ENCODE measurements at places on chromosomes 2 and 18.

GRCh38 chr2:42074661-42075060, 26.8 kb downstream of the PKDCC start:
- DNase-seq, result no peak

- no peak for DNase-seq
These were observed 102.3 kb upstream of the SMAD7 start for GRCh38 chr18:49052891-49053644.

DNA sequence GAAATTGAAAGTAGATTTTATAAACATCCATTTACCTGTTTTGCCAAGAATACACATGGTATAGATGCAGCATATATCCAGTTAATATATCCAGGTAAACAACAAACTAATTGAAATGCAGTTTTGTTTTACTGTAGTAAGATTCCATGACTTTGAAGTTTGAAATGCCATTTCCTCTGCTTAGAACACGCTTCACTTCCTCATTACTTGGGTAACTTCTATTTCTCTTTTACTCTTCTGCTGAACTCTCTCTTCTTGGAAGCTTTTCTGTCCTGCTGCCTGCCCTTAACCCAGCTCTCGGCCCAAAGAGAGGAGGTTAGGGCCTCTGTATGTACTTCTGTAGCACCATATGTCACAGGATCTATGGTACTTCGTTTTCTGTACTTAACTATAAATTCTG, 14.1 kb upstream of the IL1RL2 start:
- DNase-seq, result no peak

- DNase-seq, result no peak
These were observed 94.9 kb downstream of the BCL2 start for GRCh38 chr18:63224630-63225029.

DNA sequence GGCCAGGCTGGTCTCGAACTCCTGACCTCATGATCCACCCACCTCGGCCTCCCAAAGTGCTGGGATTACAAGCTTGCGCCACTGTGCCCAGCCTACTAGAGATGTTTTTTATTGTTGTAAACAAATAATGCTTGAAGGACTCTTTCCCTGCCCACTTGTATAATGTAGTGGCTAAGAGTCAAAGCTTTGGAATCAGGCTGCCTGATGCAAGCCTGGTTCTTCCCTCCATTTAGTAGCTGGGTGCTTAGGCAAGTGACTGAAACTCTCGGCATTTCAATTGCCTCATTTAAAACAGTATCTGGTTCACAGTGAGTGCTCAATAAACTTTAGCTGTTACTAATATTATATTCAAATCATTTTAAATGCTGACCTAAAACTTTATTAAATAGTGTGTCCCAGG, 264.0 kb upstream of the FBXO11 start:
- no peak for DNase-seq

- no peak for DNase-seq
These were observed 68.2 kb downstream of the PDE1A start for GRCh38 chr2:182358601-182359000.

- DNase-seq, result no peak
These were observed 395.0 kb upstream of the CRIM1 start for GRCh38 chr2:35960596-35960995.

DNA sequence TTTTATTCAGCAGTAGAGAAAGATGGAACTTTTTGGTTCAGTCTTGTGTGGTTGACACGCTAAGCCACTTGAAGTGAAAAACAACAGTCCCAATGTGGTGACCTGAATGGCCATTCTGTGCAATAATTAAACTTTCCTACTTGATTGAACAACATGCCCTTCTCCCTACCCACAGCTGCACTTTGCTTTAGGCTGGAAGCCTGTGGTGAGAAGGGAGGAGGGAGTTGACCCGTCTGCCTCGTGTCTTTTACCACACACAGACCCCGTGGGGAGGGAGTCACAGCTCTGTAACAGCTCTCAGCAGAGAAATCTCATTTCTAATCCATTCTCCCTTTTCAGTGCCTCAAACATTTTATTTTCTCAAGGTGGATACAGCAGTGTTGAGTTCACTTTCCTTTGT, 138.2 kb upstream of the PKDCC start:
- no peak for DNase-seq

DNA sequence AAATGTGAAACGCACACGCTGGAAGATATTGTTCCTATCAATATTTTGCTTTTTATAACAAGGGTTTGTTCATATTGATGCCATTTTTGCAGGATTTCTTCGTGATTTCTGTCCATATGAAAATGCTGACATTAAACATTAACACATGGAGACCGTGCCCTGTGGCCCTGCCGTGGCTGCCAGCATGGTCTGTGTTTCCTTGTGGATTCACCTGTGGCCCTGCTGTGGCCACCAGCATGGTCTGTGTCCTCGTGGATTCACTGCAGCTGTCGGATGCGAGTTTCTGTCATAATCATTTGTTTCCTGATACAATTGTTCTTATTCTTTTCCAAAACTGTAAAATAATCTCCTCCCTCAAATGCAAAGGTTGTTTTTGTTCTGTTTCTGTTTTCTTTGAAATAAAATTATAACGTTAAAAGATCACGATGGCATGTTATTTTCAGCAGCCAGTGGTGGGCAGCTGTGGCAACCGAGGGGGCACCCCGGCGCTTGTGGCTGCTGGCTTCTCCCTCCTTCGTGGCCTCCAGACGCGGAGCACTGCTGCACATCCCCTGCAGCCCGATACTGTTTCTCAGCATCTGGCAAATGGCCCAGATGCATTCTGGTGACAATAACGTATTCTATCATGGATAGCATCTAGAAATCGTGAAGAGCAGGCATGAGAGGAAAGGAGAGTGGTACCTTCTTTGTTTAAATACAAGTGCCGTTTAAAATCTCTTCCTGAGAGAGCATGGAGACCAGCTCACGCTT, 143.5 kb downstream of the PTGR3 start:
- no peak for DNase-seq

DNA sequence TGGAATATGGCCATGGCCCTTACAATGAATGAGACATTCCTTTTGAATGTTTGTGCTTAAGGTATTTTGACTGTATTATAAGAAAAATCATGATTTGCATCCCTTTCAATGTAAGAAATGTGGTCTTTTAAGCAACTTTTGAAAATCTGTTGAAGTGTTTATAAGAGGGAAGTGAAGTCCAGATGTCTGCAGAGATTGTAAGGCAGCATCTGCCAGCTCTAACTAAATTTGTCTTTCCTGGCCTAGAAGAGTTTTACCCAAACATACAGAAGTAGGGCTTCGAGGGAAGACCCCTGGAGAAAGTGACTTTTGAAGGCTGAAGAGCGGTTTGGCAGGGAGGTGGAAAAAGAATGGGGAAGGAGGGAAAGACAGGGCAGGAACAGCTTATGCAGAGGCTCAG, 12.2 kb downstream of the EML6 start:
- no peak for DNase-seq

GRCh38 chr2:236160366-236161081, 7.7 kb downstream of the GBX2 start:
- DNase-seq, result no peak

DNA sequence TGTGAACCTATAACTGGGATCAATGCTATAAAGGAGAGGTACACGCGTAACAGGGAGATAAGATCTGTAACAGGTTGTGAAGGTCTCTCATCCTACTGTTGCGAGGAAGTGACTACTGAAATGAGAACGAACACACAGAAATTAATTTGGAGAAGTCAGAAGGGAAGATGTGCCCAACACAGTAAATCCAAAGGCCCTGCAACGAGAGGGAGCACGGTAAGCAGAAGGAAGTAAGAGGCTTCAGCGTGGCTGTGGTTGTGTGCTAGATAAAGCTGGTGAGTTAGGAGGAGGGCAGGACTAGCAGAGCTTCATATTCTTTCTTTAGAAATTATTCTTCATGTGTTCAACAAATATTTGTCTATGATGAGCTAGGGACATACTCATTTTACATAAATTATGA, 2.5 kb upstream of the ATG16L1 start:
- DNase-seq, result no peak

DNA sequence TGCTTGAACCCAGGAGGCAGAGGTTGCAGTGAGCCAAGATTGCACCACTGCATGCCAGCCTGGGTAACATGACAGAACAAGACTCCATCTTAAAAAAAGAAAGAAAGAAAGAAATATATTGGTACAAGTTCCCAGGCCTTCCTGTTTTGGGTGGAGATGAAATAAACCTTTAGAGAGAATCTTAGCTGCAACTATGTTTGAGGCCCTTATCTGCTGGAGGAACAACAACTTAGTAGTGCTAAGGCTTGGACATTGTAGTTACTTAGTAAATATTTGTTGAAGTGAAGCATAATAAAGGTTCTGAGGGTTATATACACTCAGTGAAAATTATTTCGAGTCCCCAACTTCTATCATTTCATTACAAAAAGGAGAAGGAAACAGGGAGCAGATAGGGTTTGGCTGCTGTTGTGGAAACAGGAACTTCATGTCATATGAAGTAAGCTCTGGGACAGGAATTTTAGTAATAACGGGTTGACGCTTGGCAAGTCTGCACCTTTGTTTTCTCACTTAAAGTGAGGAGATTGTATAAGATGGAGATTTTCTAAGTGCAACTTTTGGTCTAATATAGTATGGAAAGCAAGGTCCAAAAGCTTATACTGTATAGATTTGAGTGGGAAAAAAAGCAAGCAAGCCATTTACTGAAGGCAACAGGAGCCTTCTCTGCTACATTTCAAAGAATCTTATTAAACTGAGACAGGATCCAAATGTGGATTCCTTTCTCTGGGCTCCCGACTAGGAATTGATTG, 40.0 kb upstream of the AGPS start:
- DNase-seq, result peak; percentile 20

- no peak for DNase-seq
These were observed 265.7 kb upstream of the HS6ST1 start for GRCh38 chr2:128584296-128584890.

DNA sequence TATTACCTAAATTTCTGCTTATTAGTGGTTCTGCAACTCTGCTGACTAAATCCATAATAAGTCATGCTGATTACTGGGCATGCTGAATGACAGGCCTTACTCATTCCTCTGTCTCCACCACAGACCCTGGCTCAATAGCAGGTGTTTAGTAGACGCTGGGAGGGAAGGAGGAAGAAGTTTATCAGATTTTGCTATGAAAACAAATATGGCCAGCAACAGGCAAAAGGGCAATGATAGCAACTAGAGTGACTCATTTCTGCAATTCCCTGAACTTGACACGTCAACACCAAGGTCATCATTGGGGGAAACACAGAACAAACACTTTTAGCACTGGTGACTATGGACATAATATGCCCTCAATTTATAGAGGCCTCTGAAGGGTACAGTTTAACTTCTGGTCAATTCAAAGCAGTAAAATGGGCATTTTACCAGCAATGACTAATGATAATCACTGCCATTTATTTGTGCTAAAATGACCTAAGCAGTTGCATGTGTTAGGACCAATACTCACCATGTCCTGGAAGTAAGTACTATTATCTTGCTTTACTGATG, 35.2 kb downstream of the TMEM163 start:
- DNase-seq, result no peak

DNA sequence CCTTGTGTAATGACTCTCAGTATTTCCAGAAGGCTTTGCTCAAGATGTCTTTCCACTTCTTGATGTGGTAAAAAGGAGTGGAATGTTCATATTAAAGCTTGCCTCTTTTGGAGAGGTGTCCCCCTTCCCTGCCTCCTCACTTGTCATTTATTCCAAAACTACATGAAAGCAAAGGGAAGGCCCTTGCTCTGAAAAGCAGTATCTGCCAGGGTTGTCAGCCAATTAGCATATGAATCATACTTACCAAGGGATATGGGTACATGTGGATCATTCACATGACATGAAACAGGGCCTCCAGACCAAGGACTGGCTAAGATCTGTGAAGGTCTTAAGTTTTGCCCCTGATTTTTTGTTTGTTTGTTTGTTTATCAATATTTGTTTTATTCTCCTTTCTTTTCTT, 31.3 kb downstream of the ANXA4 start:
- DNase-seq, result no peak

GRCh38 chr18:58785171-58785805, 79.4 kb upstream of the ZNF532 start:
- no peak for DNase-seq

DNA sequence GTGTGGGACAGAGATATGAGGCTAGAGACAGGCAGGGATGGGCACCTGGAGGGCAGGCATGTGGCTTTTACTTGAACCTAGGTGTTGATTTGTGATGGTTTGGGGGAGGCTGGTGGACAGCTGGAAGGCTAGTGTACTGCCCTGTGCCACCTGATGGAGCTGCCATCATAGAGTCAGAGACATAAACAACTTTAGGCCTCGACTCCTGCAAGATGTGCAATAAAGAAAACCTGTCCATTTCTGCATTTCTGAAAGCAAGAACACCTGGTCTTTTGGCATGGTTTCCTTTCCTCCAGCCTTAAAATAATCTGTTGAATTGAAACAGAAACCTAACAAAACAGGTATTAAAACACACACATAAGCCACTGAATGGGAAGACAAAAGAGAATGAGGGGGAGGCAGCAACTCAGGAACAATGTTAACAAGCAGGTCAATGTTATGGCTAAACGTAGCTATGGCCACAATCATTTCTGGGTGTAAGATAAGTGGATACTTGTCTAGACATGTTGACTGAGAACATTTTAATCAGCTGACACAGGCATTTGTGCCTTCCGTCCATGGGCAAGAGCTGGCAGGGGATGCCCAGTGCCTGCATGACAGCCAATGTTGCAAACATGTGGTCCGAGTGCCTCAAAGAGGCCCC, 87.8 kb downstream of the KCTD1 start:
- DNase-seq, result no peak

DNA sequence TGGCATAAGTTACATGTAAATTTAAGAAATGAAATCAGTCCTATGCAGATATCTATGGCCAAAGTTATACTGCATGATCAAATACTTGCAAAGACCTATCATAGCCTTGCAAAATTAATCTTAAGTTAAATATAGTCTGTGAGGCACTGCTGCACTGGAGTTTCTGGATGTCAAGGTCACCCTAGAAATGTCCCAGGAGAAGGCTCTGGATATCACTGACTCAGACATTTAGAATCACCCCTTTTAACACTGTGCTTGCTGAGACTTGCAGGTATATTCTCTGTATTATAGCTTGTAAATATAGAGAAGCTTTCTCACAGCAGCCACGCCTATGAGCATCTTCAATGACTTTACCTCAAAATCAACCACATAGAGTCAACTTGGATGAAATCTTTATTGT, 51.5 kb downstream of the ETAA1 start:
- DNase-seq, result no peak

- DNase-seq, result no peak
These were observed 45.4 kb upstream of the PAPOLG start for GRCh38 chr2:60710707-60711106.

- no peak for DNase-seq
These were observed 4.8 kb upstream of the UGGT1 start for GRCh38 chr2:128086244-128086643.

DNA sequence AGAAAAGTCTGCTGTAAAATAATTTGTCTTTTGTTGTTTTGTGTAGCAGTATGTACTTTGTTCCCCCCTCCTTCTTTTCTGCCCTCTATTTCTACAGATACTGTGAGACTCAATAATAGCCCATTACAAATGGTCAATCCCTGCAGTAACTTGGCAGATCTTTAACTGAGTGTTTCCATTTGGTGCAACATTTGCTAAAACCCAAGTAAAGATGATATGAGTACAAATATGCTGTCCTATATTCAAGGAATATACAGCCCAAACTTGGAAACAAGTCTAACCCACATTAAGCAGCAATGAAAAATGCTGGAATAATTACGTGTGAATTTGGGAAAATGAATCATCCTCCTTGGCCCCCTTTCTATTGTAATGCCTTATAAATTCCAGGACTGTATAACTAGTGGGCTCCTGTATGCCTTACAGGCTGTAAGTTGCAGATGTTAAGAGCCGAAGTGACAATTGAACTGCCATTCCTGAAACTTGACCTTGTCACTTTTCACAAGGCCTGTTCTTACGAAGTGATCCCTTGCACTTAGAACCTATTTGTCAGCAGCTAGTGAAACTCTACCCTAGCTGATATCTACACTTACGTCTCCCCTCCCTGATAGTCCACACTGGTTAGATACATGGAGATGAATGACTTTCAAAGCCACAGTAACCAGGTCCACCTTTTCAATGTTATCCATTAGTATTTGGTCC, 104.9 kb downstream of the IRS1 start:
- no peak for DNase-seq
